ENCODE measurements at places on chromosomes 12 and 14. TPM values are rescaled to one million over a fixed set of nuclear protein-coding genes. Genes with fewer than 3 reads are reported as not detected.

The ZNF891 gene
- total RNA-seq = 2.0 TPM

The RNFT2 gene
- total RNA-seq = 16.2 TPM

The C12orf76 gene
- total RNA-seq = 11.7 TPM

The RPGRIP1 gene
- not detected for total RNA-seq

The PTPRQ gene
- not detected for total RNA-seq

The SDS gene
- total RNA-seq = not detected

The CCDC184 gene
- 1.2 TPM for total RNA-seq

The NGDN gene
- total RNA-seq = 74.1 TPM

The GPR84 gene
- 0.11 TPM for total RNA-seq

The SLC6A12 gene
- total RNA-seq = 0.32 TPM

The LRRC10 gene
- not detected for total RNA-seq

The NFATC4 gene
- total RNA-seq = 0.78 TPM

The KERA gene
- total RNA-seq = not detected

The HOXC9 gene
- not detected for total RNA-seq

The GNB3 gene
- total RNA-seq = 0.63 TPM

The AJUBA gene
- total RNA-seq = 0.96 TPM

The GPR137C gene
- total RNA-seq = 0.55 TPM

The KRT74 gene
- total RNA-seq = not detected

The STK38L gene
- total RNA-seq = 28.8 TPM

The SLC2A13 gene
- total RNA-seq = 9.4 TPM

The KRT3 gene
- not detected for total RNA-seq

The OR6C2 gene
- total RNA-seq = not detected

The WDHD1 gene
- 63.6 TPM for total RNA-seq

The SOAT2 gene
- total RNA-seq = 1.5 TPM

The GUCY2C gene
- not detected for total RNA-seq

The MYO1A gene
- total RNA-seq = 1.7 TPM

The GSG1 gene
- not detected for total RNA-seq

The CCDC77 gene
- 13.9 TPM for total RNA-seq

The FOXN4 gene
- not detected for total RNA-seq

The EML1 gene
- total RNA-seq = 1.3 TPM

The COA8 gene
- 40.1 TPM for total RNA-seq

The RASSF9 gene
- total RNA-seq = not detected

The VRTN gene
- total RNA-seq = not detected

The NOVA1 gene
- total RNA-seq = 0.11 TPM

The FOXA1 gene
- not detected for total RNA-seq

The RASSF8 gene
- 0.27 TPM for total RNA-seq

The ZC2HC1C gene
- total RNA-seq = 0.97 TPM

The TBC1D30 gene
- total RNA-seq = 2.8 TPM

The ASIC1 gene
- total RNA-seq = 11.1 TPM

The IPO4 gene
- 166 TPM for total RNA-seq

The ALDH1L2 gene
- 1.4 TPM for total RNA-seq

The IL22 gene
- 1.4 TPM for total RNA-seq

The TSPAN19 gene
- not detected for total RNA-seq

The CRIP2 gene
- total RNA-seq = 1.2 TPM

The SMOC1 gene
- total RNA-seq = not detected

The NID2 gene
- not detected for total RNA-seq

The PRB2 gene
- total RNA-seq = not detected

The TESPA1 gene
- total RNA-seq = 80.5 TPM

The ZNF140 gene
- 10.9 TPM for total RNA-seq

The SLC7A8 gene
- total RNA-seq = 0.40 TPM

The NGB gene
- not detected for total RNA-seq

The LHX5 gene
- not detected for total RNA-seq

The RAB21 gene
- 90.5 TPM for total RNA-seq

The SPX gene
- total RNA-seq = 0.51 TPM

The IFI27 gene
- total RNA-seq = 1.3 TPM

The NPAS3 gene
- total RNA-seq = not detected

The SYCP3 gene
- total RNA-seq = 0.17 TPM

The TMEM52B gene
- not detected for total RNA-seq

The SLC25A47 gene
- not detected for total RNA-seq

The TOMM20L gene
- total RNA-seq = not detected

Measured in activated CD8-positive, alpha-beta memory T cell treated with anti-CD3 and anti-CD28 coated beads for 36 hours (primary cell).